ENCODE measurements at places on chromosomes 6 and 20. TPM values are rescaled to one million over a fixed set of nuclear protein-coding genes. Genes with fewer than 3 reads are reported as not detected.

GSTA4 gene
- total RNA-seq, result 28.9 TPM

MAS1L gene
- not detected for total RNA-seq

PACRG gene
- not detected for total RNA-seq

RBM24 gene
- total RNA-seq, result 32.2 TPM

DNA sequence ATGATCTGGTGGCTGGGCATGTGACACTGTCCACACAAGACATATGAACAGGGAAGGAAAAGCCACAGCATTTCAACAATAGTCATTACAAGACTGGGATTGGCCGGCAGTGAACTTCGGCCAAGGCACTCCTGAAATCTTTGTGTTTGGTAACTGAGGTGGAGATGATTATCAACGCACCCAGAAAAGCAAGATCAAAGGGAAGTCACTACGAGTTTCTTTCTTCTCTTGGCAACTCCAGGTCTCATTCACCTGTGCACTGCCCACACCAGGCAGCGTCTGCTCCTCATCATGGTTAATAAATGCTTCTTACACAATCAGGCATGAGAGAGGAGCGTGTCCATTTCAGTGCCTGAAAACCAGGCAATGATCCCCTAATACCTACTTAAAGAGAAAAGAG lies 20.5 kb upstream of the FOXC1 start:
- H3K4me1 ChIP-seq, result no peaks in the 10 kb centered on the region
- H3K27ac ChIP-seq, result no peak overlapping the region

GRCh38 chr20:46324960-46325703 lies 16.8 kb upstream of the CDH22 start:
- DNase-seq, result peak; percentile 74
- no peak overlapping the region for H3K4me3 ChIP-seq
- no peak overlapping the region for H3K27ac ChIP-seq
- peaks cover 2% of the 10 kb centered on the region for H3K4me1 ChIP-seq
- peaks cover 31% of the 10 kb centered on the region for H3K27me3 ChIP-seq

DNA sequence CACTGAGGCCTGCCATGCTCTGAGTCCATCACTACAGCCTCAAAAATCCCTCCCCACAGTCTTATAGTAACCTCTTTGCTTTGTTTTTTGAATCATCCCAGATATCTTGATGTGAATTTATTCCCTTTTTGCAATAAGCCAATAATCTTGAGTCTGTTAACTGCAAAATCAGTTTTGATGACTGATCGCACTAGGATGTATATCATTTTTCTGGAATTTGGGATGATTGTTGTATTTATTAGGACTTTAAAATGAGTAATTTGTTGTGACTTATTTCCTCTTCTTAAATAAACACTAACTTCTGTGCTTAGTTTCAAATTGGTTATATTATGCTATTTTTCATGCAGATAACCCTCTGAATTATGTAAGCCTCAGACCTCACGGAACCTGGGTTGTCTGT lies 5.6 kb downstream of the CST4 start:
- no peak for DNase-seq
- no peak overlapping the region for H3K27ac ChIP-seq
- H3K36me3 ChIP-seq, result no peaks in the 10 kb centered on the region
- H3K4me3 ChIP-seq, result no peak overlapping the region

DNA sequence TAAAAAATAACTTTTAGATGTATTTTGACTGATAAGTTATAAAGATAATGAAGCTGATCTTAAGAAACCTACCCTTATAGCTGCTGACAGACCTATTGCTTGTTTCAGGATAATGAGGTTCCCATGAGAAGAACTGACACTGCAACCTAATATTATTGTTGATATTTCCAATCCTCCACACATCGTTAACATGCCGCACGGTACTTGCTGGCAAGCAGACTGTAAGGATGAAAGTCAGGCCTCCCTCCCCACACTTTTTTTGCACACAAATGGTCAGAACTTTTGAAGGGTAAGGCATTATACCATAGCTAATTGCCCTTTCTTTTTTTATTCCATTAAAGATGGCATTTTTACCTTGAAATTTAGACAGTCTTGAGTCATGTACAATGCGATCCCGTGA lies 210.9 kb downstream of the UST start:
- DNase-seq, result peak; percentile 61
- peaks cover 58% of the 10 kb centered on the region for H3K4me1 ChIP-seq

DNA sequence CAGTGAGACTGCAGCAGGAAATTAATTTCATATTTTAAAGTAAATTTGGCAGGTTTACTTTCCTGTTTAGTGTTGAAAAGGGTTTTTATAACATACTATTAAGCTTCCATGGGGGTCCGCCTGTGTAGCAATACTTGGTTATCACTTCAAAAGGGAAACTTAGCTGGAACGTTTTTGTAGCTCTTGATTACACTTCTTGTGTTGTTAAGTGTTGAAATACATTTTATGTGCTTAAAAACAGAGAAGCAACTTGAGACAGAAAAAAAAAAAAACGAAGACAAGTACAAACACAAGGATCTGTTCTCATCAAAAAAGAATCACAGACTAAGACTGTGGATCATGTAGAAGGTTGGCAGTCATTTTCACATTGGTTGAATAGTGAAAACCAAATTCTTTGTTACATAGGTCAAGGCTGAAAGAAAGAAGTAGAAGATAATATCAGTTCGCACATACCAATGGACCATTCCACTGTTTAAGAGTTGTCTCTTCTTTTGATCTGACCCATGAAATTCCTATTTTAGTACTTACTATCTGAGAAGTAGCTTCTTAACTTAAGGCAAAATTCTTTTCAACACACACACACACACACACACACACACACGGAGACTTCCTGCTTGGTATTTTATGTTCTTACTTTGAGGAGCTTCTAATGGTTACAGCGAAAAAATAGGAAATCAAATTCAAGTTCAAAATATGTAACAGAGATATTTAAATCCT lies 113.9 kb upstream of the SLC35B3 start:
- no peak overlapping the region for H3K4me3 ChIP-seq
- H3K4me1 ChIP-seq, result no peaks in the 10 kb centered on the region
- no peak for DNase-seq
- H3K36me3 ChIP-seq, result no peaks in the 10 kb centered on the region

DNA sequence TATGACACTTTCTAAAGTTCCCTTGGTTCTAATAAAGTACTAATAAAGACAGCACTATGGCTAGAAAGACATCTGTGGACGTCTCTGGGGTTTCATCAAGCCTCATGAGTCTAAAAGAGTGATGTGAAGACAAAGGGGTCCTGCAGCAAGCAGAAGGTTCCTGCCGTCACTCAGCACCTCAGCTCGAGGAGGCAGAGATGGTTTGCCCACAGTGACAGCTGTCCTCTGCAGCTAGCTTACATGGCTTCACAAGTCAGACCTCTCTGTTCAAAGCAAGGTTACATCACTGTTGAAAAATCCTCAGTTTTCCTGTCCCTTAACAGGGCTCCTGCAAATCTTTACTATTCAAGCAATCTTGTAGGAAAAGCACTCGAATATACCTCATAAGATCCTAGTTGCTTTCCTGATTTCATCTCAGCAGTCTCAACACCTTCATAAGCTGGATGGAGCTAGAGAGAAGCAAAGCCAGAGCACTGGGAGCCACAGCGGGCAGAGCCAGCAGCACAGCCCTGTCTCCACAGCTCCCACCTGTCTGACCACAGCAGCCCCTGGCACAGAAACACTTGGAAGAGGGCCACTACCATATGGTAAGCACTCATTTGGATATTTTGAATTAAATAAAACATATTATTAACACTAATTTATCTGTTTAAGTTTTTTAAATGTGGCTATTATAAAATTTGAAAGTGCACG lies 202.3 kb downstream of the GMDS start:
- no peak overlapping the region for H3K4me3 ChIP-seq
- peaks cover 24% of the 10 kb centered on the region for H3K4me1 ChIP-seq
- H3K36me3 ChIP-seq, result no peaks in the 10 kb centered on the region
- peak; percentile 80 for DNase-seq
- peak overlapping the region; percentile 74 for H3K27ac ChIP-seq
- H3K27me3 ChIP-seq, result no peaks in the 10 kb centered on the region

- no peaks in the 10 kb centered on the region for H3K27me3 ChIP-seq
- no peak for DNase-seq
- H3K36me3 ChIP-seq, result no peaks in the 10 kb centered on the region
- H3K4me3 ChIP-seq, result no peak overlapping the region
Observed at GRCh38 chr6:123518441-123519188, 118.1 kb downstream of the TRDN start.

DNA sequence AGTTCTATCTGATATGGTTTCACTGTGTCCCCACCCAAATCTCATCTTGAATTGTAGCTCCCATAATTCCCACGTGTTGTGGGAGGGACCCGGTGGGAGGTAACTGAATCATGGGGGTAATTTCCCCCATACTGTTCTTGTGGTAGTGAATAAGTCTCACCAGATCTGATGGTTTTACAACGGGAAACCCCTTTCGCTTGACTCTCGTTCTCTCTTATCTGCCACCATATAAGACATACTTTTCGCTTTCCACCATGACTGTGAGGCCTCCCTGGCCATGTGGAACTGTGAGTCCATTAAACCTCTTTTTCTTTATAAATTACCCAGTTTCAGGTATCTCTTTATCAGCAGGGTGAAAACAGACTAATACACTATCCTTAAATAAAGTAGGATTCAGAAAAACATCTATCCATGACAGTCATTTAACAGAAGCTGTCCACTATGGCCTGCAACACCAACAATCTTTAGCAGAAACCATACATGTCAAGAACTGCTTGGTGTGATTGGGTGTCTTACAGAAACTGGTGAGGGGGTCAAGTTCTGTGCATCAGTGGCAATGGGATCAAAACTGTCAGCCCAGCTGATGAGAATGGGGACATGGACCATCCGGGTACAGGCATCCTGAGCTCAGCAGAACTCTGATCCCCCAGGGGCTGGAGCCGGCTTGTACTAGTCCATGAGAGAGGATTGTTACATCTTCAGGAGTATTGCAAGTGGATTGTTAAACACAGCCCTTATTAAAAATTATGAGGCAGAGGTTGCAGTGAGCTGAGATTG lies 59.2 kb downstream of the SCML4 start:
- H3K27me3 ChIP-seq, result no peaks in the 10 kb centered on the region
- H3K27ac ChIP-seq, result no peak overlapping the region
- H3K4me3 ChIP-seq, result no peak overlapping the region
- 0 out of 2 replicates have a peak, but pooled peaks cover 2% of the 10 kb centered on the region for H3K4me1 ChIP-seq
- DNase-seq, result no peak
- no peaks in the 10 kb centered on the region for H3K36me3 ChIP-seq

DNA sequence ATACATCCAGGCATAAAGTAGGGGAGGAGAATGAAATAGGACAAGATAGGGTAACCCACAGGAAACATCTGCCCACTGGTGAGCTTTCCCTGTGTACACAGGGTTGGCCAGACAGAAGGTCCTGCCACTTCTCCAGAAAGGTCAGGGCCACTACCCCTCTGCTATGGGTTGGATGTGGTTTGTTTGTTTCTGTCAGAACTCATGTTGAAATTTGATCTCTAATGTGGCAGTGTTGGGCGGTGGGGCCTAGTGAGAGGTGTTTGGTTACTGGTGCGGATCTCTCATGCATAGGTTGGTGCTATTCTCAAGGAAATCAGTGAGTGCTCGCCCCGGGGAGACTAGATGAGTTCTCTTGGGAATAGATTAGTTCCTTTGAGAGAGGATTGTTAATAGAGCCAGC lies 15.6 kb upstream of the MAS1 start:
- DNase-seq, result no peak
- no peaks in the 10 kb centered on the region for H3K36me3 ChIP-seq
- H3K4me1 ChIP-seq, result peaks cover 5% of the 10 kb centered on the region
- H3K4me3 ChIP-seq, result no peak overlapping the region
- no peak overlapping the region for H3K27ac ChIP-seq
- no peaks in the 10 kb centered on the region for H3K27me3 ChIP-seq

GRCh38 chr6:106145741-106146227 lies 59.6 kb downstream of the PRDM1 start:
- no peaks in the 10 kb centered on the region for H3K4me1 ChIP-seq
- no peak overlapping the region for H3K27ac ChIP-seq
- DNase-seq, result no peak
- H3K27me3 ChIP-seq, result no peaks in the 10 kb centered on the region

- DNase-seq, result no peak
- no peak overlapping the region for H3K27ac ChIP-seq
- peaks cover 46% of the 10 kb centered on the region for H3K4me1 ChIP-seq
- no peaks in the 10 kb centered on the region for H3K36me3 ChIP-seq
- no peak overlapping the region for H3K4me3 ChIP-seq
Observed at GRCh38 chr20:20895537-20895936, 183.1 kb upstream of the RALGAPA2 start.

DNA sequence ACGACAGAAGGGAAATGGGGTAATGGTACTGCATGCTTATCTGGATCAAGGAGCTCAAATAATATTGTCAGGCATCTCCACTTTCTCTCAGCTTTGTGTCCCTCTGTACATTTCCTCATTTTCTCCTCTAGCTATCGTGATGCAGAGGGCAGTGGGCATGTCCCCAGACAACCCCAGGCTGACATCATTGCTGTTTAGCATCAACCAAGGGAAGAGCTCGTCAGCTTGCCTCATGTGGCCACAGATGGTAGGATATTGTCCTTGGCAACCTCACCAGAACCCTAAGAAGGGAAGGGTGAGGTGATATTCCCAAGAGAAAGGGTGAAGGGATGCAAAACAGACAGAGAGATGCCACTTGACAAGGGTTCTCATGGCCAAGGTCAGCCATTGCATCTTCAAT lies 58.3 kb downstream of the MAFB start:
- no peak overlapping the region for H3K27ac ChIP-seq
- no peak overlapping the region for H3K4me3 ChIP-seq
- H3K4me1 ChIP-seq, result no peaks in the 10 kb centered on the region
- peaks cover 23% of the 10 kb centered on the region for H3K27me3 ChIP-seq
- no peak for DNase-seq

DNA sequence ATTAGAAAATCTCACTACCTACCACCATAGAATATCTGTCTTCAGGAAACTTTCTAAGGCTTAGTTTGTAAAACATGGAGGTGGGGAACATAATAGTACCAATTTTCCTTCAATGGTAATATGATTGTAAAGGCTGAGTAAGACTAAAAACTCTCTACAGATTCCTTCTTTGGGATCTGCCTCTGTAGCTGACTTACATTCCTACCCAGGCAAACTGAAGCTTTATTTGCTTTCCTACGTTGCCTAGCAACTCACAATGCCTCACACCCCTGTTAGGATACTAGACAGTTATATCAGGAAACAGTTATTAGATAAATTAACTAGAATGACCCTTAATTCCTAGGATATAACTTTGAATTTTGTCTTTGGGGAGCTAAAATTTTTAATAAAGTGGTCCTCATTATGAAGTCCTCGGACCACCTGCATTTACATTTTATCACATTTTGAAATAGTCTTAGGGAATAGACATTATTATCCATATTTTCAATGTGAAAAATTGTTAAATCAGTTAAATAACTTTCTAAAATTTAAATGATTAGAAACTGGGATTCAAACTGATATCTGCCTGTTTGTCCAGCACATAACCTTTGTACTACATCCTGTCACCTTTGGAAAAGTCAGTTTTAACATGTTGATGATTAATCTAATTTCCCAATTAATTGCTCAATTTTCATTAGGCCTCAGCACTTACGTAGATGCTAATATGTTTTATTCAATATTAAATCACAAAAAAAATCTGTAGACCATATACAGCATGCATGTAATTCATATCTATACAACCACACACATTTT lies 591.4 kb downstream of the RNF144B start:
- H3K36me3 ChIP-seq, result no peaks in the 10 kb centered on the region
- no peaks in the 10 kb centered on the region for H3K4me1 ChIP-seq
- DNase-seq, result no peak
- no peaks in the 10 kb centered on the region for H3K27me3 ChIP-seq
- H3K27ac ChIP-seq, result no peak overlapping the region

Data from SJCRH30 (cell line).